ENCODE measurements at places on chromosomes 3 and 15. TPM values are rescaled to one million over a fixed set of nuclear protein-coding genes. Genes with fewer than 3 reads are reported as not detected.

ACOX2 gene
- polyA plus RNA-seq, result 34.5 TPM

- DNase-seq, result no peak
Measured at GRCh38 chr3:16249336-16249735, 15.4 kb downstream of the DPH3 start.

- peak; percentile 74 for DNase-seq
Measured at GRCh38 chr3:87088993-87089841, 98.3 kb upstream of the VGLL3 start.

GRCh38 chr3:54932606-54933005 lies 4.7 kb upstream of the LRTM1 start:
- DNase-seq, result no peak

DNA sequence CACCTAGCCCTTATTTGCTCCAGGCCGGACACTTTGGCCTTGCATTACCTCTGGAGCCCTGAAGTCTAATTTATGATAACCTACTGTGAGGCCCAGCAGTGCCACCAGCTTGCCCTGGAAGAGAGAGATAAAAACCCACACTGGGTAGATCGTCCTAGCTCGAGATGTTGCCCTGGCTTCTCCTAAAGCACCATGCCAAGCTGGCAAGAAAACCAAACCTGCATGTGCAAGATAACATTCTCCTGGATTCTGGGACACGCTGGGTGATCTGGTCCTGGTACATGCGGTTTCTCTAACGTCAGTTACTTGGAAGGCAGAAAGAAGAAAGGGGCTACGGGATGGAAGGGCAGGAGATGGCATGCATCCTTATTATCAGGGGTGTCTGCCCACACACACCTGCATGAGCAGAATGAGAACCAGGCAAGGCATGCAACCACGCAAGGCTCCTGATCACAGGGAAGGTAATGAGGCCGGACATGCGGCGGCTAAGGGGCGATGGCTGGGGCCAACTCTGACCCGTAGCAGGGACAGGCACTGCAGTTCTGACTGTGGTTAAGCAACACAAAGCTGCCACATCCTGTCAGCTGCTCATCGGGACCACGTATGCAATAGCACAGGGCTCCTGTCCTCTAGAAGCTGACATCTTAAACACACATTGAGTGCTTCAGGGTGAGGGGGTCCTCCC lies 73.0 kb downstream of the OXNAD1 start:
- peak; percentile 45 for DNase-seq

DNA sequence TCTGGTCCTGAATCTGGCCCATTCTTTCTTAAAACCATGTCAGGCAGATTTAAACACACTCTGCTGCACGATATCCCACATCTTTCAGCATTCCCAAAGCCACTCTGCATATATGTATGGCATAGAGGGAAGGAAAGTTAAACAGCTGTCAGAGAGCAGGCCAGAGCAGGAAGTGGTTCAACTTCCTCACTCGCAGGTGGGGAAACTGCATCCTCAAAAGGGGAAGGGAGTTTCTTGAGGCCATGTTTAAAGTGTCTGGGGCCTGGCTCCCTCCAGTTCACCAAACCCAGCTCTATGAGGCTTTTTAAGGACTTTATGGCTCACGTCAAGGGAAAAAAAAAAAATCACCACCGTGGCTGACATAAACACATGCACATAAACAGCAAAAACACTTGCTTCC lies 123.1 kb downstream of the OPA1 start:
- no peak for DNase-seq

CCR1 gene
- polyA plus RNA-seq, result 2.5 TPM

LRRC49 gene
- polyA plus RNA-seq, result 2.0 TPM

TAGLN3 gene
- not detected for polyA plus RNA-seq

GRCh38 chr3:156888576-156888975 lies 62.4 kb downstream of the LEKR1 start:
- DNase-seq, result no peak

GRCh38 chr3:97579365-97579764 lies 185.2 kb upstream of the ARL6 start:
- no peak for DNase-seq

DNA sequence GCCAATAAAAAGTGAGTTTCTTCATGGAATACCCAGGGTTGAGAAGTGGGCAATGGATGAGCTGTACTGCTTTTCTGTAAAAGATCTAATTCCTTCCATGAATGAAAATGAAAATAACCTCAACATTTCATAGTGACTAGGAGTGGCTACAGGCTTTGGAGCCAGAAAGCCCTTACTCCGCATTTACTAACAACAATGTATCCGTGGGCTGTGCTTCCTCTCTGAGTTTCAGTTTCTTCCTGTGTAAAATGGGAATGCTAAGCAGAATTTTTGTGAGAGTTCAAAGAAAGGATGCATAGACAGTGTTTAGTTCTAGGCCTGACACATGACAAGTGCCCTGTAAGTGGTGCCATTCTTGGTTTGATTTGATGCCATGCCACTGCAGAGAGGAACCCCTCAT lies 47.5 kb upstream of the TM4SF1 start:
- no peak for DNase-seq

DNA sequence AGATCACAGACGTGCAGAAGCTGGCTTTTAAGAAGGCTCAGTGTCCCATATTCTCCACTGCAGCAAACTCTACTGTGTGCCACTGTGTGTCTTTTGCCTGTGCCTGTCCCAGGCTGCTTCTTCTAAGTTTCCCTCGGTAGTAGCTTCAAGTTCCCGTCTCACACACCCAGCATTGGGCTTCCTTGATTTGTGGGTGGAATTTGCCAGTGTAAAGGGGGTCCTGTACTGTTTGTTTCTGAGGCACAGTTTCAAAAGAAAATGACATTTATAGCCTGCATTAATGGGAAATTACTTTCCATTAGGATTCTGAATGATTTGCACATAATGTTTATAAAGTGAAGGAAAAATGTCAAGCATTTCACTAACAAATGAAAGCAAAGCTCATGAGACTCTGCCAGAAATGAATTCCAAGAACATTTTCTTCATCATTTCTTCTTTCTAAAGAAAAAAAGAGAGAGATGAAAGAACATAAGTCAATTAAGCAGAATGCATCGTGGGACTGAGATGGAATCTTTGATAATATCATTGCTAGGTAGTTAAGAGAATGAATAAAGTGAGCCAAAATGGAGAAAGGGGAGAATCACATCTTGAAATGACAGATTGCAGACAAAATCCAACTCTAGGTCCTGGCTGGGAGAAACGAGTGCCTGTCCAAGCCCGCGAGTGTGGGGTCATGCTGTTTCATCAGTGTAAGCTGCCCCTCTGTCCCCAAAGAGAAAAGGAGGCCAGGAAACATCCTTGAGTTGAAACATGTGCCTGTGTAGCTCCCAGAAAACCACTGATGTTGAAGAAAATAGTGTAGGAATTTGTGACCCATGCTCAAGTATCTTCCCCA lies 48.6 kb upstream of the ADAMTSL3 start:
- DNase-seq, result no peak

DNA sequence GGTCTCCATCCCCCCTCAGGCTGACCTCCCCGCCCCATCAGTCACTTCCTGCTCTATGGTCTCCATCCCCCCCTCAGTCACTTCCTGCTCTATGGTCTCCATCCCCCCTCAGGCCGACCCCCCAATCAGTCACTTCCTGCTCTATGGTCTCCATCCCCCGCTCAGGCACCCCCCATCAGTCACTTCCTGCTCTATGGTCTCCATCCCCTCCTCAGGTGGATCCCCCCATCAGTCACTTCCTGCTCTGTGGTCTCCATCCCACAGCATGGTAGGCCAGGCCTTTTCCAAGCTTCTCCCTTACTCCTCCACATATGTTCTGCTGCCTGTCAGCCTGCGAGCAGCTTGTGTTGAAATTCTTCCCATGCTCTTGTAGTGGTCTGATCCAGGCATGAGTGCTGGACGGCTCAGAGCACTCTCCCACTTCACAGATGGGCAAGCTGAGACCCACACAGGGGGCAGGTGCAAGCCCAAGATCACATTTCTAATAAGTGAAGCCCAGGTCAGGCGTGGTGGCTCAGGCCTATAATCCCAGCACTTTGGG lies 36.8 kb downstream of the BDH1 start:
- DNase-seq, result no peak

DNA sequence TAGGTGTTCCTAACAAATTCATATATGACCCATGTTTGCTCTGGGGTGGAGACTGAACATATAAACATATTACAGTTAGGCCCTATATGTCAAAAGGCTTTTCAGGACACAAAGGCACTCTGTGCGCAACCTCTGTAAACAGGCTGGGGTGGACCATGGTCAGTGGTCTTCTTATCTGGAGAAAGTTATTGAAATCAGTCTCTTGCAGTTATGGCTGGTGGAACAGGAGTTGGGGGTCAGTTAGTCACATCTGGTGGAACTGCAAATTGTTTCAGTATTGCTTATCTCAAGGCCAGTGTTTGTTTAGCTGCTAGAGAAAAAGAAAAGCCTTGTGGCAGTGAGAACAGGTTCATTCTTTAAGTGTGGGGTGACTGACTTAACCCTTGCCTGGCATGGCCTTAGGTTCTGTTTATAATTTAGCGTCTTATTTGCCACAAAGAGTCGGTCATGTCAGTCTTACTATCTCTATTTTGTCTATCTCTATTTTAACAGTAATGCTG lies 5.9 kb upstream of the GP9 start:
- DNase-seq, result peak; percentile 37

DNA sequence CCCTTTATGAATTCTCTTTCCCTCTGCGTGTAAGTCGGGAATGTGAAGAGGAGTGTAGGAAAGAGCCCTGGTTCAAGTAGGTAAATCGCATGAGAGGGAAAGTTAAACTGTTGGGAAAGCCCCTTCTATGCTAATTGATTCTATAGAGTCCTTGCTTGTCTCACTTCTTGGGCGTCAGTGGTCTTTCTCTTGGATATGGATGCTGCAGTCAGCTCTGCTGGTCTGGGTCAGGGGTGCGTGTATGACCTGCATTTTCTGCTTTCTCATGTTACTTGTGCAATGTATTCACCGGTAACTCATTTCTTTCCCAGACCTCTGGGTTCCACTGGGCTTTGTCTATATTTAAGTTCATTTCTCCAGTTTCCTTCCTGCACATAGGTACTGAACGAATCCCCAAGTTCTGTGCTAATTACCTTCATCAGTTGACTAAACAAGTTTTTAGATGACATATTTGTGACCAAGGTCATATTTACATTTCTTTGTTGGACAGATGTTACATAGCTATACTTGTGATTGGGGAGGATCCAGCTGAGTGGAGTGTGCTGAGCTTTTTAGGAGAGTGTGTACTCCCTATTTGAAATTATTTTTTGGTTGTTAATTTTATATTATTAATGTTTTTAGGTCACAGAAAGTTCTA lies 1.4 kb downstream of the SETD5 start:
- DNase-seq, result peak; percentile 49

DNA sequence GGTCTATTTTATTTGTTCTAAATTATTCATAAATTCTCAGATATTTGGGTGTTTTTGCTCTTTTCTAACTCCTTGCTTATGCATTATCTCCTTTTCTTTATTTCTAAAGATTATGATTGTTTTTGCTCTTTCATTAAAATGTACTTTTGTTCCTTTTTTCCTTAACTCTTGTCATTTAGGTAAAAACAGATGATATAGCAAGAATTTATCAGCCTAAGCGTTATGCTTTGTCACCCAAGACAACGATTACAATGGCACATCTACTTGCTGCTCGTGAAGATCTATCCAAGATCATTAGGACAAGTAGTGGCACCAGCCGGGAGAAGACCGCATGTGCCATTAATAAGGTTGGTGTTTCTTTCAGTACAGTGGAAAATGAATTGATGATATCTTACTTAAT lies 27.2 kb downstream of the FAM98B start:
- no peak for DNase-seq

GRCh38 chr15:55709458-55709857 lies 33.5 kb downstream of the PRTG start:
- DNase-seq, result no peak
